Activated CD4-positive, alpha-beta T cell treated with anti-CD3 and anti-CD28 coated beads, Interleukin-2, amount 50 U/mL, for 4 hours (primary cell): ENCODE measurements at places on chromosomes 1 and 21.

- DNase-seq = no peak
Observed at GRCh38 chr21:36854391-36854790, 112.1 kb downstream of the HLCS start.

- DNase-seq = no peak
Observed at GRCh38 chr1:110604586-110605148, 1.5 kb downstream of the KCNA2 start.

- no peak for DNase-seq
Observed at GRCh38 chr1:31951276-31951675, 13.1 kb upstream of the PTP4A2 start.

- DNase-seq = no peak
Observed at GRCh38 chr1:183360473-183360872, 57.7 kb downstream of the NMNAT2 start.

DNA sequence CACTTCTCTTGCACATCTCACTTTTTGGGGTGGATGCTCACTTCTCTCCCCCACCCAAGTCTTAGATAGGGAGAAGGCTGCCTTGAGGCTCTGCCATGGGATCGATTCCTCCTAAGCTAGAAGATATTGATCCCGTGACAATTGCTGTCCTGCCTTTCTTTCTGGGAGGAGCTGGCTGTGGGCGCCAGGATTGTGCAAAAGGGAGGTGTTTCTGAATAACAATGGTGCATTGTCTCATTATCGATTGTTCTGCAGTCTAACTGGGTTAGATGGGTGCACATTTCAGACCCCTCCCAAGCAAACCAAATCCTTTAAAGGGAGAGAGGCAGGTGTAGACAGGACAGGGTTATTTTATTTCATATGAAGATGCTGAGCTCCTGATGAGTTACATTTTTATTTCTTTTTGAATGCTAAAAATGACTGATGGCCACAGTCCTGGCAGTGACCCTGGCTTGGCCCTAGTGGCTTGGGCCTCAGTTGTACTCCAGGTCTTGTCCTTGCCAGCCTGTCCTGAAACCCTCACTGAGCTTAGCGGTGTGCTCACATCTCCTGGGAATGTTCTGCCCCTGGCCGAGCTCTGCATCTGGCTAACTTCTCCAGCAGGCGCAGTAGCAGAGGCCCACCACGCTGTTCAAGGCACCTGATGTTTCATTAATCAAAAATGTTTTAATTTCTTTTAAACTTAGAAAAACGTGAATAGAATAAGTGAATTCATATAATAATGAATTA is 99.0 kb upstream of the KAZN start:
- DNase-seq = no peak
